ENCODE measurements at places on chromosomes 13 and 19. TPM values are rescaled to one million over a fixed set of nuclear protein-coding genes. Genes with fewer than 3 reads are reported as not detected.

Gene UBE2M
- 144 TPM for total RNA-seq

Gene CGB3
- not detected for total RNA-seq

Gene LILRB5
- total RNA-seq, result 4.3 TPM

DNA sequence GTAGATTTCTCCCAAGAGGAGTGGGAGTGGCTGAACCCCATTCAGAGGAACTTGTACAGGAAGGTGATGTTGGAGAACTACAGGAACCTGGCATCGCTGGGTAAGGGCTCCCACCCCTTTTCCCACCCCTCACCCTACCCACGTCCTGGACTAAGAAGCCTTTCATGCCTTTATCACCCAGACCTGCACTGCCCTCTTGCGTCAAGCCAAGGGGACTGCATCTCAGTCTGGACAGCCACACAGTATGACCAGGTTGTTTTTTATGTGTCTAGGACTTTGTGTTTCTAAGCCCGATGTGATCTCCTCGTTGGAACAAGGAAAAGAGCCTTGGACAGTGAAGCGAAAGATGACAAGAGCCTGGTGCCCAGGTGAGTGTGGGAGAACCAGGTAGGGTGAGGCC, 8.8 kb downstream of the ZFP28 start:
- peaks cover 13% of the 10 kb centered on the region for H3K36me3 ChIP-seq
- no peaks in the 10 kb centered on the region for H3K4me1 ChIP-seq
- no peaks in the 10 kb centered on the region for H3K27me3 ChIP-seq
- no peak for DNase-seq

GRCh38 chr13:32309312-32310133, 5.6 kb downstream of the ZAR1L start:
- no peak for DNase-seq
- H3K4me1 ChIP-seq, result peaks cover 3% of the 10 kb centered on the region
- H3K36me3 ChIP-seq, result no peaks in the 10 kb centered on the region
- no peak overlapping the region for H3K27ac ChIP-seq
- H3K4me3 ChIP-seq, result peak overlapping the region; percentile 44

GRCh38 chr19:49786376-49786820, 19.6 kb downstream of the AP2A1 start:
- no peaks in the 10 kb centered on the region for H3K4me1 ChIP-seq
- H3K36me3 ChIP-seq, result peaks cover 3% of the 10 kb centered on the region
- DNase-seq, result no peak
- no peak overlapping the region for H3K4me3 ChIP-seq

DNA sequence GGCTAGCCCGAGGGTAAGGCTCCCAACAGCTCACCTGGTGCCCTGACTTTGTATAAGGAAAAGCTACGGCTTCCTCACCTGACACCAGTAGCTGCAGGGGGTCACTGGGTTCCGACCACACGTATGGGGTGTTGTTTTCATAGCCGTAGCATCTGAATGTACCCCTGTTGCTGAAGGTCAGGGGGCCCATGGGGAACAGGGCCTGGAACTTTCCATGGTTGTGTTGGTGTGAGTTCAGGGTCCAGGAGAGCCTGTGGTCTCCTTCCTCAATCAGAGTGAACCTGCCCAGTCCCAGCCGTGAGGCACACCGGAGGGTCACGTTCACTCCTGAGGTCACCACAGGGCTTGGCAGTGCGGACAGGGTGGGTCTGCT, 1.1 kb downstream of the LILRA4 start:
- no peak for DNase-seq
- no peak overlapping the region for H3K27ac ChIP-seq
- no peaks in the 10 kb centered on the region for H3K27me3 ChIP-seq
- H3K4me1 ChIP-seq, result no peaks in the 10 kb centered on the region
- no peak overlapping the region for H3K4me3 ChIP-seq

GRCh38 chr13:106423530-106423929, 111.9 kb downstream of the EFNB2 start:
- no peak overlapping the region for H3K4me3 ChIP-seq
- no peak overlapping the region for H3K27ac ChIP-seq
- DNase-seq, result no peak
- no peaks in the 10 kb centered on the region for H3K4me1 ChIP-seq

GRCh38 chr19:4768934-4769777, 22.4 kb upstream of the FEM1A start:
- no peak overlapping the region for H3K4me3 ChIP-seq
- no peaks in the 10 kb centered on the region for H3K4me1 ChIP-seq
- no peak overlapping the region for H3K27ac ChIP-seq
- DNase-seq, result peak; percentile 85
- no peaks in the 10 kb centered on the region for H3K27me3 ChIP-seq
- no peaks in the 10 kb centered on the region for H3K36me3 ChIP-seq

Gene THSD1
- total RNA-seq, result 2.5 TPM

Gene KLK3
- not detected for total RNA-seq

Gene CGB5
- not detected for total RNA-seq

GRCh38 chr19:46845959-46846459, 4.6 kb downstream of the AP2S1 start:
- no peak for DNase-seq
- peaks cover 17% of the 10 kb centered on the region for H3K4me1 ChIP-seq
- H3K4me3 ChIP-seq, result no peak overlapping the region

Gene ZNF547
- 2.4 TPM for total RNA-seq

- H3K27ac ChIP-seq, result no peak overlapping the region
- DNase-seq, result no peak
- H3K36me3 ChIP-seq, result no peaks in the 10 kb centered on the region
- H3K27me3 ChIP-seq, result peaks cover 30% of the 10 kb centered on the region
- H3K4me3 ChIP-seq, result peak overlapping the region; percentile 55
These were observed 6.5 kb downstream of the RASAL3 start for GRCh38 chr19:15457701-15458484.

DNA sequence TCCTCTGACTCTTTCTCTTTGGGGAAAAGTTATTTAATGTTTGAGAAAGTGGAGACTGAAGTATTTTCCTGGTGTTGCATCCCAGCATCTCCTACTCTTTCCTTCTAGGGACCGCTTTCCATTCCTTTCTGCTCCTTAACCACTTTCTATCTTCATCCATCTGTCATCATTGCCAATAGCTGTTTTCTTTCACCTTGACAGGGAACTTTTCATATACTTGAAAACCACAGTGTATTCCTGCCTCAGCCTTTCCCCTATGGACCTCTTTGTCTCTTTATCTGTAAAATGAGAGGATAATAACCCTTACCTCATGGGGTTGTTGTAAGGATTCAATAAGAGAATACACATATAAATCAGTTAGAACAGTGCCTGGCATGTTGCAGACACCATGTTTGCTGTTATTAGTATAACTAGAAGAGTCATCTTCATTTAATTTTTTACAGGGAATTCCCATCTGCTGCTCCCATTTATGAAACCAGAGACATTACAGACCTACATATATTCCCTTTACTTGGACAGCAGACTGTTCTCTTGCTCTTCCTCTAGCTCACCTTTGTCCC, 31.8 kb downstream of the LCP1 start:
- no peak overlapping the region for H3K27ac ChIP-seq
- no peak overlapping the region for H3K4me3 ChIP-seq
- no peaks in the 10 kb centered on the region for H3K36me3 ChIP-seq
- no peaks in the 10 kb centered on the region for H3K27me3 ChIP-seq
- H3K4me1 ChIP-seq, result no peaks in the 10 kb centered on the region

DNA sequence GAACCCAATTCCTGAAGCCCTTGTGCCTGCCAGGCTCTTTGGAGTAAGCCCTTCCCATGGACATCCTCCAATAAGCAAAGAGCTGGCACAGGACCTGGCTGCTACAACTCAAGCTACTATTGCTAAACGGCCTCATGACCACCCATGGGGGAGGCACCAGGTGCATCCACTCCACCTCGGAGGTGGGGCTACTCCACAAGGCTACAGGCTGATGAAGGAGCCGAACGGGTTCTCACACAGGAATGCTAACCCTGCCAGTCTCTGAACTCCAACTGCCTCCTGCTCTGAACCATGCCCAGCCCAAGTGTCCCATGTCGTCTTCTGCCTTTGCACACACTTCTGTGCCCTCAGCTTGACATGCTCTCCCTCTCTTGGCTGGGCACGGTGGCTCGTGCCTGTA, 10.0 kb downstream of the SYMPK start:
- H3K4me1 ChIP-seq, result no peaks in the 10 kb centered on the region
- H3K27ac ChIP-seq, result no peak overlapping the region
- no peaks in the 10 kb centered on the region for H3K27me3 ChIP-seq
- no peak for DNase-seq

Gene RGL3
- total RNA-seq, result 2.0 TPM

Gene C1QTNF9B
- total RNA-seq, result 3.0 TPM

Gene NOVA2
- total RNA-seq, result 4.3 TPM

DNA sequence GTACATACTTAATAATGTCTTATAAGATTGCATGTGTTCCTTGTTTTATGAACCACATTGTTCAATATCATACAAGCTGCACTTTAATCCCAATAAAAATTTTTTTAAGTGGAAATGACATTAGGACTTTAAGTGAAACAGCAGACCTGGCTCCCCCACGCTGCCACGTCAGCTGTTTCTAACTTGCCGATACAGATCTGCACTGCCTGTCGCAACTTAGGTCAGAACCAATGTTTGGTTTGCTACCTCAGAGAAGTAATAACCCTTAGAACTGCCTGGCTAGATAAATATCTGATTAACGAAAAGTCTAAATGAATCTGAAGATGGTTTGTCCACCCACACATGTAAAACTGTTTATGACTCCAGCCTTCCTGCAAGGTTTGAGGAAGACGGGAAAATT, 327.5 kb upstream of the DACH1 start:
- H3K4me1 ChIP-seq, result no peaks in the 10 kb centered on the region
- DNase-seq, result no peak
- H3K27ac ChIP-seq, result no peak overlapping the region

Gene HPN
- total RNA-seq, result 17.7 TPM

DNA sequence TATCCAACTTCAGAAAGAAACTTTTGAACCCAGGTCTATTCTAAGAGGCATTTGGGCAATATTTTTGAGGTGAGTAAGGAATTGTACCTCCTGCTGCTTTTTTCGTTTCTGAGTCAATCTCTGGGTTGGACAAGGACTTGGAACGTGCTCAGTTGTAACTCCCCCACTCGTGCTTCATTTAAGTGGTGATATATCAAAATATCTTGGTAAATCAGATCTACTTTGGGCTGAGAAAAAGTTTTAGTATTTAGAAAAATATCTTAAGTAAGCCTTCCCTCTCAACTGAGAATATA, 728.9 kb downstream of the EFNB2 start:
- no peaks in the 10 kb centered on the region for H3K4me1 ChIP-seq
- H3K27me3 ChIP-seq, result no peaks in the 10 kb centered on the region
- no peak overlapping the region for H3K4me3 ChIP-seq
- no peak overlapping the region for H3K27ac ChIP-seq
- no peak for DNase-seq

DNA sequence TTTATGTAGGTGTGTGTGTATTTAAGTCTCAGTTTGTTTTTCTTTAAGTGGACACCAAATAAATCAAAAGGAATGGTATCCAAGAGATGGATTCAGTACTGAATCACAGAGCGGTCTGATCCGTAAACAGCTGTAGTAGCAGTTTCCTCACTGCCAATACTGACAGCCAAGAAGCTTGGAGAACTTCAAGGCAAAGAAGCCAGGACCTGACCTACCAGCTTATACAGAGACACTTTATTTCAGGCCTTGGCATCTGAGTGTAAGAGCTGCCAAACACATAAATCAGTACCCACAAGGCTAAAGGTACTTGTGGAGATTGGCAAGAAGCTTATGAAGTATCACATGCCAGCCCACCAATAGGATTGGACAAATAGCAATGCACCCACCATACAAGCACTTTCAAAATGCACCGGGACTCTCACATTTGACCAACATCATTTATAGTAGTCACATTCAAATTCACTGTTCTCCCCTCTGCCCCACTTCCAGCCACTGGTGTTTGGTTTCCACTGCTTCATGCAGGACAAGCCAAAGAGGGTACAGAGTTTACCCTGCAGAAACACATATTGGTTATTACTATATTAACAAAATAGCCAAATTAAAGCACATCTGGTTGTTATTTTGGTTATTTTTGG, 357.9 kb downstream of the KLF12 start:
- H3K27me3 ChIP-seq, result no peaks in the 10 kb centered on the region
- H3K36me3 ChIP-seq, result no peaks in the 10 kb centered on the region
- peak overlapping the region; percentile 50 for H3K27ac ChIP-seq
- no peak for DNase-seq

DNA sequence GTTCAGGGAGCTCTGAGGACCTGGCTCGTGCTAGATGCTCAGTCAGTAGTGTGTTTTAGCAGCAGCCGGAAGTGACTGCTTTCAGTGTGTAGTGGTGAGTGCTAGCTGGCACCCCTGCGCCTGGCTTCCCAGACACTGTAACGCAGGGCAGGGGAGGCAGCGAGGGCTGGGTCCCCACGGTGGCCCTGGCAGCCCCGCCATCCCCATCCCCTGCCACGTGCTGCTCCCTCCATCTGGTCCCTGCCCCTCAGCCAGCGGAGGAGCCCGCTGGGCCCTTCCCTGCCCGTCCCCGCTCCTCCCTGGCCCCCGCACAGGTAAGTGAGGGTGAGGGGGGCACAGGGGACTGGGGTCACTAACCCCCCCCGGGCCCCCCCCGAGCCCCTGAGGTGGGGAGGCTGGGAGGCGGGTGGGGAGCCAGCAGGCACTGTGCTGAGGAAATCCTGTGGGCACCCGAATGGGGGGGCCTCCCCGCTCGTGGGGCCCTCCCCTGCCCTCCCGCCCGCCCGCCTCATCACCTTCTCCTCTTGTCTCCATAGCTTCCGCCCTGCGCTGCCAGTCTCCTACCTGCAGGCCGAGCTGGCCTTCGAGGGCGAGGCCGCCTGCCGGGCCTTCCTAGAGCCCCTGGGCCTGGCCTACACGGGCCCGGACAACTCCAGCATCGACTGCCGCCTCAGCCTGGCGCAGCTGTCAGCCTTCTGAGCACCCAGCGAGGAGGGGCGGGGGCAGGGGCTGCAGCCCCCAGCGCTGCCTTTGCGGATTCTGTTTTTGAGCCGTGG, 3.2 kb downstream of the LENG9 start:
- H3K27me3 ChIP-seq, result peaks cover 2% of the 10 kb centered on the region
- no peak overlapping the region for H3K27ac ChIP-seq
- peaks cover 7% of the 10 kb centered on the region for H3K36me3 ChIP-seq
- H3K4me3 ChIP-seq, result no peak overlapping the region
- DNase-seq, result peak; percentile 51
- peaks cover 9% of the 10 kb centered on the region for H3K4me1 ChIP-seq

- H3K27me3 ChIP-seq, result no peaks in the 10 kb centered on the region
- H3K36me3 ChIP-seq, result no peaks in the 10 kb centered on the region
- H3K27ac ChIP-seq, result peak overlapping the region; percentile 3
These were observed 9.8 kb downstream of the PPP1R15A start for GRCh38 chr19:48881741-48882657.

DNA sequence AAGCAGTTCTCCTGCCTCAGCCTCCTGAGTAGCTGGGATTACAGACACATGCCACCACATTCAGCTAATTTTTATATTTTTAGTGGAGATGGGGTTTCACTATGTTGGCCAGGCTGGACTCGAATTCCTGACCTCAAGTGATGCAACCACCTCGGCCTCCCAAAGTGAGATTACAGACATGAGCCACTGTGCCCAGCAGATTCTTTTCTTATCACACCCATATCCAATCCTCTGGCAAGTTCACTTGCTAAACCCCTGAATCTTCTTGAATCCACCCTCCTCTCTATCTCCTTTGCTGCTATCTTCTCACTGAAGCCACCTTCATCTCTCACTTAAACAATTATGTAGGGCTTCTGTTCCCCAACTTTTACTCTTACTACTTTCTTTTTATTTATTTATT, 17.5 kb downstream of the TMEM143 start:
- DNase-seq, result no peak
- H3K36me3 ChIP-seq, result peaks cover 15% of the 10 kb centered on the region
- H3K27me3 ChIP-seq, result no peaks in the 10 kb centered on the region
- H3K27ac ChIP-seq, result no peak overlapping the region
- peaks cover 7% of the 10 kb centered on the region for H3K4me1 ChIP-seq

Gene GNG7
- 1.4 TPM for total RNA-seq

Gene ZNF264
- total RNA-seq, result 16.3 TPM

- no peak for DNase-seq
- no peak overlapping the region for H3K4me3 ChIP-seq
- no peaks in the 10 kb centered on the region for H3K36me3 ChIP-seq
- H3K27ac ChIP-seq, result no peak overlapping the region
- H3K27me3 ChIP-seq, result no peaks in the 10 kb centered on the region
These were observed 691.1 kb upstream of the SLC10A2 start for GRCh38 chr13:103757361-103757760.

Gene GNG8
- not detected for total RNA-seq

All from psoas muscle (tissue), 8 donors.